Cortex of kidney (tissue), 1 donor: ENCODE measurements at places on chromosomes 2 and 18.

DNA sequence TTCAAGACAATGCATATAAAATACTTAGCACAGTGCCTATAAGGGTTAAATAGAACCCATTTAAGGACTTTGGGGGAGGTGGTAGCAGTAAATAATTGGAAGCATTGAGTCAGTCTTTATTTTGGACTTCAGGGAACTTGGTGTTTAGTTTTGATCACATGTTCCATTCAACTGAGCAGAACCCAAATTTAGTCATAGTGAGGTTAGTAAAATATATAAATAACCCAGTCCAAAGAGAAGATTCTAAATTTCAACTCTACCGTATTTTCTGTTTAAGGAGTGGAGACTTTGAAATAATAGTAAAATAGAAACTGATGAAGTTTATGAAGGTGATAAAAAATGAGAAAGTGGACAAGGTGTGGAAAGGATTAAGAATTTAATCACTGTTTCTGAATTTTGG, 19.7 kb downstream of the TWSG1 start:
- no peak for DNase-seq

- no peak for DNase-seq
These were observed 16.6 kb upstream of the PSME4 start for GRCh38 chr2:53987336-53987921.

- no peak for DNase-seq
These were observed 23.4 kb downstream of the CROCC2 start for GRCh38 chr2:240929364-240930095.

GRCh38 chr2:129726216-129726615, 253.2 kb upstream of the RAB6C start:
- DNase-seq = no peak

- no peak for DNase-seq
These were observed 328.9 kb downstream of the CLIP4 start for GRCh38 chr2:29444150-29444549.

DNA sequence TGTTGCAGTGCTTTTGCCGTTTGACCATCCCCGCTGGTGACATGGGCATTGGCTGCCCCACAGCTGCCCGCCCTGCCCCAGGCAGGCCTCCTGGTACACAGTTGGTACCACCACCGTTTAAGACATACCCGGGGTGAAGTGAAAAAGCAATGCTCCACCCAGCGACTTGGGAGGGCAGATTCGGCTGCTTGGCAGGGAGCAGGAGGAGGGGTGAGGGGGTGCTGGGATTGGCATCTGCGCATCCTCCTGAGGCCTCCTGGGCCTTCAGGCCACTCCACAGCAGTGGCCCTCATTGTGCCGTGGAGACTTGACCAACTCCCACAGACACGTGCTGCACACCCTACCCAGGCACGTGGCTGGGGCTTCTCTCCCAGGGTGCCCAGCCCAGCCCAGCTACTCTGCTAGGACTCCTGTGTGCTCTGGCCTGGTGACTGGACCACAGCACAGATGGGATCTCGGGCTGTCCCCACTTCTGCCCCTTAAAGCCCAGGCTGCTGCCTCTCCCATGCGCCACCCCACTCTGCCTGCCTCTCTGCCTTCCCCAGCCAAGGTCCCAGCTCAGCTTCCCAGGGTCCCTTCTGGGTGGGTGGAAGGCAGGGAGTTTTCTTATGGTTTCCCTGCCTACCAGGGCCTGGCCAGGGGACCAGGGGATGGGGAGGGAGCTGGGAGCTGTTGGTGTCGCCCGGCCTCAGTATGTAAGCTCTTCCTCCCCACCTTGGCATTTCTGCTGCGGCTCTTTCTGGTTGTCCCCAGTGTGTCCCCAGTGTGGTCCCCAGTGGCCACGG, 157.0 kb upstream of the HS6ST1 start:
- no peak for DNase-seq

DNA sequence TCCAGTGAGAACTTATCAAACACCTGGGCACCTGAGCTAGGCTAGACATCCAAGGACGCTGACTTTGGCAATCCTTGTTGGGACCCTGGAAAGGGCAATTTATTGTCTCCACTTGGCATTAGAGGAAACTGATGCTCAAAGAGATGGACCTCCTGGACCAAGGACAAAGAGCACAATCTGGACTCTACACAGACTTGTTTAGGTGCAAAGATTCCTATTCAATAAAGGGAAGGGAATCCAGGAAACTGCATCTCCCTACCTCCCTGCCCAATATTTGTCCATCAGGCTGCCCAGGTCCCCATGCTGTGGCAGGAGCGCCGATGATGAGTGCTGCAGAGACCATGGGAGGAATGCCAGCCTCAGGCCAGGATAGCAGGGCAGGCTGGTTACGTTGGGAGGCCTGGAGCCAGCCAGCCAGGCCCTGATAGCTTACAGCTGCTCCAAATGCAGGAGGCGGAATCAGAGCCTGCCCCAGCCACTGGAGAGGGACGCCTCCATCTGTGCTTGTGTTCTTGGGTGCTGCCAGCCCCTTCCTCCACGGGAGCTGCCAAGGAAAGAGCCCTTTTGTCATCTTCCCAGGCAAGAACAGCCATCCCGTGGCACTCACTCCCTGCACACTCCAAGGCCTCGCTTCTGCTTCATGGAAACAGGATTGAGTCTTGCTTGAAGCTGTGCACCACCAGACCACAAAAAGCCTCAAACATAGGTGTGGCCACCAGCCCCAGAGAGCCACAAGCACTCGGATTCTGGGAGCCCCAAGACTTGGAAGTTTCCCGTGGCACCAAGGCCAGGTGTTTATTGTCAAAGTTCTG, 60.0 kb downstream of the HS1BP3 start:
- no peak for DNase-seq

DNA sequence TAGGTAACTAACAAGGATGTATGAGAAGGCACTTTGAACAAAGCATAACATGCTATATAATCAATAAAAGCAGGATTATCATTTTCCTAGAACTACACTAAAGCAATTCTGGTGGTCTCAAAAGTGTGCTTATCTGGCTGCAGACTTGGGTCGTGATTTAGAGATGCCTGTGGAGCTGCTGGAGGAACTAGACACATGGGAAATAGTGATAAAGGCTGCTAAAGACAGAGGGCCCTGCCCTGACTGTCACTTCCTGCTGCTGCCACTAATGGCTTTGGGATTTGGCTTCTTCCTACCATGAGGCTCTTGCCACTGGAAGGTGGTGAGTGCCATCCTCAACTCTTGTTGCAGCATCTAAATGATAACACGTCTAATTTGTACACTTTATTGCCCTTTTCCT, 22.5 kb downstream of the TMEM178A start:
- DNase-seq = no peak

DNA sequence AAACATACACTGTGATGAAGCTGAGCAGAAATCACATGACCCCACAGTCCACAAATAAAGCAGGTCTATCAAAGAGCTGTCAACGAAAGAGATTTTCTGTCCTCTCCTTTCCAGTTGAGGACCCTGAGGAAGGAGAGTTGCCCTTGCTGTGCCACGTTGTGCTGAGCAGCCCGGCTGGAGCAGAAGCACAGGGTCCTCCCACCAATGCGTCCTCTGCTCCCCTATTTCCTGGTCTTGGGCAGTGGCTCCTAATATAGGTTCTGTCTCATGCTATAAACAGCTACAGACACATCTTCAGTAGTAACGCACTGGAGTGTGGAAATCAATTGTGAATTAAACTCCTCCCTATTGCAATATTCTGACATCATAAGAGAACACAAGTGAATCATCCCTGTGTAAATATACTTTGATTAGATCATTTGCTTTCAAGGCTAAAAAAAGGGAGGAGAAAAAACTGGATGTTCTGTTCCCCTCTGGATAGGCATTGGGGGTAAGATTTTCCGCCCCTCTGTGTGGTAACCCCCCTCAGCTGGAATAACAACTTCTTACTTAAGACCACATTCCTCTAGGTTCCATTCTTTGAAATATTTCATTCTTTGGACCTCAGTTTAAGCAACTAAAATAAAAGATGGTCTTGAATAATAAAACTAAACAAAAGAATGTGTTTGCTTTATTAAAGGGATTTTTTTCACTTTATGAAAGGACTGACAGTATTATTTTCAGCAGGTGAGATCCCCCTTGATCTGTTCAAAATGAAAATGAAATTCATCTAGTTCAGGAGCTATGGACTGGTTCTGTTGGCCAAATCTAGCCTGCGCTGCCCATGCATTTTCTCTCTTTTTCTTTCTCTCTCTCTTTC, 8.3 kb upstream of the RHOB start:
- no peak for DNase-seq

DNA sequence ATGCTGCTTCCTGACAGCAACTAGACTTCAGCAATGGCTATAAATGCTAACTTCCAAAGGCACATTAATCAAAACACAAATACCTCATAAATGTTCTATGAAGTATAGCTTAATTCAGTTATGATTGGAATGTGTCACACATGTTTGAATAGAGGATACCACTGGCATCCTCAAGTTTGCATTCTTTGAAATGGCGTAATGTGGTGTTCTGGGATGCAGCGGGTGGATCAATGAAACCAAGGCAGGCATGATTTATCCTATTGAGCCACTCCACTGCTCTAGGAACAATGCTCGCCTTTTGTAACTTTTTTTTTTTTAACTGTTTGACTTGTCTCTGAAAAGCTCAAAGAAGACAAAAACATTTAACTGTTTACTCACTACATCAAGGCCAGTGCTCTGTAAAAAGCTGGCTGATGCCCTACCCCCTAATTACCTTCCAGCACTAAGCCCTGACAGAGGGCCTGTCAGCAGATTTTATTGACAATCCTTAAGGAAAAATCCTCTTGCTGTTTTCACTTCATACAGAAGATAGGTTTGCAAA, 278.8 kb upstream of the SESTD1 start:
- DNase-seq = no peak

- no peak for DNase-seq
These were observed 52.6 kb downstream of the ARL4C start for GRCh38 chr2:234444242-234444730.

DNA sequence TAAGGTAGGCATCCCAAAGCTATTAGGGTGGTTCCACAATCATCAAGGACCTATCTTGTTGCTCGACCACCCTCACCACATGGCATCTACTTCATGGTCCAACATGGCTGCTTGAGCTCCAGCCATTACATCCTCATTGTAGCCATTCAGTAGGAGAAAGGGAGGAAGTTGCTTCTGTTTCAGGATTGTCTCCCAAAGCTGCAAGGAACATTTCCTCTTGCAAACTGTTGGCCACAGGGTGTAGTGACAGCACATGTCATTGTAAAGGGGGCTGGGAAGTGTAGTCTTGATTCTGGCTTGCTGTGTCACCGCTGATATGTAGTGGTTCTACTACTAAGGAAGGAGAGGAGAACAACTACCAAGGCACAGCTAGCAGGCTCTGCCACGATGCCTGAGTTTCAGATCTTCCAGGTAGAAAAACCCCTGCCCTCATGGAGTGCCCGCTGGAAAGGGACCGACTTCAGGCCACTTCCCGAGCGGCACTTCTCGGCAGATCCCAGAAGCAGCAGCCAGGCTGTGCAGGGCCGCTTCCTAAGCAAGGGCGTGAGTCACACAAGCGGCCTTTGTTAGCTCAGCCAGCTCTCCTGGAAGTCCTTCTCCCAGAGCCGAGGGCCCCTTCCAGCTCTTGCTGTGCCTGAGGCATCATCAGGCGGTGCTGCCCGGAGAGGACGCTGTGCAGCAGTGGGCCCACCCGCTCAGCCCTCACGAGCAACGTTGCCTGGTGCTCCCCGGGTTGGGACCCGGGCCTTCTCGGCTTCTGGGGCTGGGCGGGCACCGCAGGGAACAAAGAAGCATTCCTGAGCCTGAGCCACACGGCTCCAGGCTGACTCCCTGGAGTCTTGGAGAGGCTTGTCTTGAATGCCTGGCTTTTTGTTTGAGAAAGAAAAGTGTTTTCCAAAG, 58.2 kb downstream of the HS6ST1 start:
- no peak for DNase-seq

DNA sequence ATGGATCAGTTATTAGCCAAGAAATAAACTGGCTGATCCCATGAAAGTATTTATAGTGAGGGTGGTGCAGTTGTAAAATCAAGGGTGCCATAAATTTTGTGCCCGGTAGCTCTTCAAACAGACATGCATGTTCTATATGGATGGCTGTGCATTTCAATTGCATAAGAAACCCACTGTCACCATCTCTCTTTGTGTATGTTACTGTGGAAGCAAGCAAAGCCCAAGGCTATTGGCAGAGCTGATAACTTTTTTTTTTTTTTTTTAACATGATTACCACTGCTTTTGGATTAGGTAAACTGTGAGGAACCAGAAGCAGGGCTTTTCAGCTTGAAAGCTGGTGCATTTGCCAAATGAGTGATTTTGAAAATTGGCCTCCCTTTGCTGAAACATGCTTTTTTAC, 332.6 kb downstream of the SOX11 start:
- DNase-seq = no peak

DNA sequence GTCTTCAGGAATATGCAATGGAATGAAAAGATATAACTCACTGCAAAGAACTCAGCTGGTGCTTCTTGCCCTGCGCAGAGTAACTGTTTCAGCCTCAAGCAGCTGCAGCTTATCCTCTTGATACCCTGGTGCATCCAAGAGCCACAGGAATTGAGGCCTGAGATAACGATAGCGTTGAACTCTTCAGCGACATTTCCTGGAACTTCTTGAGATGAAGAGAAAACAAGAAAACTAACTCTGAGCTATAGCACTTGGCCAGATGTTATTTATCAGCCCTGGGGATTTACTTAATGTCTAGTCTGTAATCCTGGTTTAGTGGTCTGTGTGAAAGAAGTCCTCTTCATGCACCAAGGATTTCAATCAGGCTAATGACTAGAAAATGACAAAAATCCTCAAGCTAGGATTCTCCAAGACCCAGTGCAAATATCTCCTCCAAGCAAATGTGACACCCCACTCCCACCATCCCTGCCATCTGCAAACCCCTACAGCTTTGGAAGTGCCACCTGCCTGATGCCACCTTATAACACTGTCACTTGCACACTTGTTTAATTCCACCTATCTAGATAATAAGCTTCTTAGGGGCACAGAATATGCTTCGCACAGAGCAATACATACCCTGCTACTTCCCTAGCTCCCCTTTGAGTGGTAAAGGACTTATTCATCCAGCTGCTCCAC, 40.6 kb downstream of the EHD3 start:
- no peak for DNase-seq

GRCh38 chr2:180191432-180192124, 184.5 kb upstream of the CWC22 start:
- DNase-seq = no peak

DNA sequence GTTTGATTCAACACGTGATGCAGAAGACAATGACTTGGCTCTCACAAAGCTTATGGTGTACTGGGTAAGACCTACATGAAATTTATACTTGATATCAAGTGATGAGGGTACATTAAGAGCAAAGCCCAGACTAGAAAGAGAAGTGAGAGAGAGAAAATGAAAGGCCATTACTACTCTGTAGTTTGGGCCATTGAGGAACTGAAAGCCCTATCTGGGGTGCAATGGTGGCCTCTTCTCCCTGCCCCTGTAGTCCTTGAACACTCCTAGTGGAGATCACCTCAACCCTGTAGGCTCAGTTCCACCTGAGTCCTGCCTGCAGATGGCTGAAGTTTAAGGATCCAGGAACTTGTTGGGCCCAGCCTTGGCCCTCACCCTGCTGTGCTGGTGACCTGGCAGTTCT, 569.8 kb upstream of the MEX3C start:
- DNase-seq = no peak

- DNase-seq = no peak
These were observed 1.5 kb downstream of the AQP4 start for GRCh38 chr18:26863921-26864497.

GRCh38 chr2:188518381-188518780, 226.7 kb downstream of the GULP1 start:
- no peak for DNase-seq
